T-helper 1 cell (primary cell): ENCODE measurements at places on chromosomes 6 and 20.

GRCh38 chr6:156189195-156189594 lies 588.0 kb upstream of the ARID1B start:
- DNase-seq: no peak

DNA sequence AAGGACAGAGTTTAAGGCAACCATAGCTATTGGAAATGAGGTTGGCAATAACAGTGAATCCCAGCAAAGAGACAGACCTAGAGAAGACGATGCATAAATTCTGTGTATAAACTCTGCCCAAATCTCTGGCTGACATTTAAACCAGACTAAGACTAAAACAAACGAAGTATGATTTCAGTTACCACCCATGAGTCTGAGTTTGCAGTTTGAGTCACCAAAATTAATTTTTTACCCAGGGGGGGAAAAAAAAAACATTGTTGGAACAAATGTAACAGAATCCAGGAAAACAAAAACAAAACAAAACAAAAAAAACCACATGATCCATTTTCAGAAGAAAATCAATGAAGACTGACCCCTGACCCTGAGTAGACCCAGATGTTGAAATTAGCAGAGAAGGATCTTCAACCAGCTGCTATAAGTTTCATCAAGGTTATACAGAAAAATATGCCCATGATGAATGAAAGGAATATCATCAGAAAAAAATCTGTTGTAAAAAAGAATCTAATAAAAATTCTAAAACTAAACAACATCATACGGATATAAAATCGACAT lies 190.8 kb downstream of the GMDS start:
- no peak for DNase-seq

- no peak for DNase-seq
Observed at GRCh38 chr6:165944002-165944466, 223.6 kb downstream of the TBXT start.

DNA sequence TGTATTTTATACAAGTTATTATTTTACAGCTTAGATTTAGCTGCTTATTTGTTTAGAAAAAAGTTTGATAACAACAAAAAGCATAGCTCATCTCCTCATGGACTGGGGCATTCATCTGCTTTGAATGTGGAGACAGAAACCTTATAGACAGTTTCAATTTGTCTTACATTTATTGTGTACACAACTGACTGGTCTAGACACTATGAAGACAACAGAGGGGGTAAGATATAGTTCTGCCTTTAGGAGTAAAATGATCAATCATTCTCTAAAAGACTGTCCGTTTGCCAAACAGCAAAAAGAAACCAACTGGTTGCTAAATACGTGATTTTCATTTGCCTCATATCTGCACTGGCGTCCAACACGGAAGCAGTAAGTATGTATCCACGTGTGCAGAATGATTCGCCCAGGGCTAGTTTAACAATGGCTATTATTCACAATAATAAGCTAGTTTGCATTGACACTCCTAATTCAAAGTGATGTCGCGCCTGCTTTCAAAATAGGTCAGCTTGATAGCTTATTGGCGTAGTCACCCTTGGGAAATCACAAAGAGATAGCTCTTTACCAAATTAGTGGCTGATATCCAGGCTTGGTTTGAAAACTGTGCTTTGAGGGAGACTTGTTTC lies 153.6 kb downstream of the BMP2 start:
- no peak for DNase-seq

GRCh38 chr6:162363757-162364156 lies 363.8 kb downstream of the PRKN start:
- no peak for DNase-seq

- DNase-seq: peak; percentile 37
Observed at GRCh38 chr6:127971945-127972391, 71.1 kb upstream of the THEMIS start.

DNA sequence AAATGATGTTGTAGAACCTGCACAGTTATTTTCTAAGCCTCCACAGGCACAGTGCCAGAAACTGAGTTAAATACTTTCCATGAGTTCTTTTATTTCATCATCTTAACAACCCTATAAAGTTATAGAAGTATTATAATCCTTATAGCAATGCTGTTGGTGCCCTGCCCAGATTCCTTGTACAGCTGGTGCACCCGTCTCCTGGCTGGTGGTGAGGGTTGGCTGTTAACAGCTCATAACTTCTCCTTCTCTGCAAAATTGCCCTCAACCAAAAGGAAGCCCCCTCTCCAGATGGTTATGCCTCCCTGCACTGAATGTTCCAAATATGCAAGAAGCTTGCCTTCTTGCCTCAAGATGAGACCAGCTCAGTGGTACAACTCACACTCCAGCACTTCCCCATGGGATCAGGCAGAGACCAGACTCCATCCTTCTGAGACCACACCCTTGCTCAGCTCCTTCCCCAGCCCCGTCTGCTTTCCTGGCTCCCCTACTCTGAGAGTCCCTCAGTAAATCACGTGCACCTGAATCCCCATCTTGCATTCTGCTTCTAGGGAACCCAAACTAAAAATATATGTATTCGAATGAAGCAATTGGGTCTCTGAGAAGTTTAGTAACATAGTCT lies 304.4 kb upstream of the PLCB4 start:
- DNase-seq: no peak

DNA sequence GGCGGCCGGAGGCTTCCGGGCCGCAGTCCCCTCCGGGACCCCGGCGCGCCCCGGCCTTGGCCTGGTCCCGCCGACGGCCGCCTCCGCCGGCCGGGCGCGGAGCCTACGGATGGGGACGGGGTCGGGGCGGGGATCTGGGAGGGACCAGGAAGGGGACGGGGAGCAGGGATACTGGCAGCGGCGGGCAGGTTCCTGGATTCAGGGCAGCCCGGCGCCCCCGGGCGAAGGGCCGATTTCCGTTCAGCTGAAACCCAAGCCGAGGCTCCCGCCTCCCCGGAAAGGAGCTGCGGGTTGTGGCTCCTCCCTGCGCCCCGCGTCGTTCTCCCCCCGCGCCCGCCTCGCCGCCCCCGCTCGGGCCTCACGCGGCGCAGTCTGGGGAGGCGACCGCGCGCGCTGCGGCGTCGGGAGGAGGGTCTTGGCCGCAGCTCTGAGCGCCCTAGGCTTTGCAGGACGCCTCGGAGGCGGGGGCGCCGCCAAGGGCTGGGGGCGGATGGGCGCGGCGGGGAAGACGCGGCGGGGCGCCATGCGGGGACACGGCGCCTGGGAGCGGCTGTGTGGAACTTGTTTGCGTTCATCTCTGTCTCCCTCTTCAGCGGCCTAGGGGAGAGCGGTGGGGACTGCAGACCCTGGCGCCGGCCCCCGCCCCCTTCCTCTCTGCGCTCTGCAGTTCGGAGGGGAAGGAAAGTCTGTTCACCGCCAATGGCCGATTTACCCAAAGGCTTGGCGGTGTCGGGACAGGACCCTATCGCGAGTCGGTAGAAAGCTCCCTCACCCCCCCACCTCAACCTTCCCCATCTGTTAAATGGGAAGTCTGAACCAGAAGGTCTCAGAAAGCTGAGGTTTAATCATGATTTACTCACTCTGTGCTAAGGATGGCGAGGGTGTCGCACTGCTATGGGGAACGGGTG lies 22.7 kb upstream of the TMEM181 start:
- DNase-seq: no peak
